Stimulated activated CD4-positive, alpha-beta T cell treated with anti-CD3 and anti-CD28 coated beads, Interleukin-1b, Interleukin-23, amount 100 ng/mL, for 48 hours (primary cell): ENCODE measurements at places on chromosomes 4 and X.

DNA sequence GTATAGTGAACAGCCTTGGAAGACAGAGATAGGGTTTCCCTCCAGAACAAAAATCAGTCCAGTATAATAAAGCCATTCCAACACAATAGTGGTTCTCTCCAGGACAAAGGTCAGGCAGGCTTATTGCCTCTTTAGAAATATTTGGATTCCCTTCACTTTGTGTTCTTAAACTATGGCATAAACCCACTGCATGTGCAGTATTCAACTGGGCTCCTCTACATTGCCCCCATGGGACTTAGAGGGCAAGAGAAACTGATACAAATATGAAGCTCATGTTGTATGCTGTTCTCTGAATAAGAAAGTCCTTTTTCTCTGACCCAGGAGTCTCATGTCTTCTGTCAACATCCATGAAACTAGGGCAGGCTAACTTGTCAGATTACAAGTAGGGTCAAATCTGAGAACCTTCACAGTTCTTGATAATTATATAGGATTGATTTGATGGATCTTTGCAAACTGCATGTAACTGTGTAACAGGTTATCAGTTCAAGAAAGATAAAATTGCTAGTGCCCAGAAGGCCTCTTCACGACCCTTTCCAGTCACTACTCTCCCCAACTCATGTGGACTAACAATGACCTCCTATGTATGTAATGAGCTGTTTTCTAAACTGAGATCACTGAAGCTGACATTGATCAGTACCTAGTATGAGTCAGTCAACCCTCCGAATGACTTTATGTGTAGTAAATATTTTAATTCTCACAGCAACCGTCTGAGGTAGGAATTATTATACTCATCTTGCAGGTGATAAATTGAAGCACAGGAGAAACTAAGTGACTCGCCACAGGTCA, 31.9 kb upstream of the FAM9C start:
- no peak for DNase-seq

GRCh38 chr4:123230061-123230460, 166.5 kb upstream of the SPRY1 start:
- DNase-seq = no peak

DNA sequence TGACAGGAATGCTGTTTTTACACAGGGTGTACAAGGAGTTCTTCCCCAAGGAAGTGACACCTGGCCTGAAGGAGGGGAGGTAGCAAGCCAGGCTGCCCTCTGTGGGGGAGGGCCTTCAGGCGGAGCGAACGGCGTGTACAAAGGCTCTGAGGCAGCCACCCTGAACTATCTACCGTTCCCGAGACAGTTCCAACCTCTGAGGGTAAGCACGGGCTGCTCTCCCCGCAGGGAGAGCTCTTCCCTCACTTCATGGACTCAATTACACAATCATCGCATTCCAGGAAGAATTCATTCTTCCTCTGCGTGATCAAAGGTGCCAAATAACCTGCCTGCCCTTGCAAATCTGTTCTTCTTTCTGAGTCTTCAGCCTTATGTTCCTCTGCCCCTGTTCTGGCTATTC, 4.8 kb downstream of the ELK1 start:
- DNase-seq = no peak

DNA sequence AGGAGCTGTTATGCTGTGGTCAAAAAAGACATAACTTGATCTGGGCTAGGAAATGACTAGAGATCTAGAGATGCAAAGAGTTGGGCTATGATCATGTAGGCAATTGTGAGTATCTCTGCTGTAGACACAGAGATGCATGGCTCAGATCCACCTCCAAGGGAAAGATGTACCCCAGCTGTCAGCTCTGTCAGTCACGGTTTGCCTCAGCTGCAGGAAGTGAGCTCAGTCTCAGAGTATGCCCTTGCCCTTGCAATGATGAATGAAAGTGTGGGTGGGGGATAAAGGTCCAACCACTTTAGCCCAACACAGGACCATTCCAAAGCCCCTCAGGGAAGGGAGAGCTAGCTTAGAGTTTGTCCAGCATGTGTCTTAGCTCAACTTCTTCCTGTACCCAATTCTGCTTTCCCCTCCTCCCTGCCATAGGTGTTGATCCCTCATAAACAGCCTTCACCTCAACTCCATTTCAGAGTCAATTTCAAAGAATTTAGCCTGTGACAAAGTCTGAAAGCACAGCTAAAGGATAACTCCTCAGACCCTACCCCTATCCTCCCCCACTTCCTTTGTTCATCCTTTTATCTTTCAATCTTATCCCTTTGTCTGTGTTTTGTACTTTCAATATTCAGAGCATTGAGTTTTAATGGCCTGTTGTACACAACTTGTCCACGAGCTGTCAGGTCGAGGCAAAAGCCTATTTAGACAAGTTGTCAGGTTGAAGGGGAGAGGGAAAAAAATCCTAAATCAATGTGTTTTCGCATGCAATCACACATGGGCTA, 90.6 kb downstream of the MID1IP1 start:
- peak; percentile 25 for DNase-seq

- DNase-seq = no peak
These were observed 37.7 kb downstream of the NSG1 start for GRCh38 chr4:4424499-4425115.

DNA sequence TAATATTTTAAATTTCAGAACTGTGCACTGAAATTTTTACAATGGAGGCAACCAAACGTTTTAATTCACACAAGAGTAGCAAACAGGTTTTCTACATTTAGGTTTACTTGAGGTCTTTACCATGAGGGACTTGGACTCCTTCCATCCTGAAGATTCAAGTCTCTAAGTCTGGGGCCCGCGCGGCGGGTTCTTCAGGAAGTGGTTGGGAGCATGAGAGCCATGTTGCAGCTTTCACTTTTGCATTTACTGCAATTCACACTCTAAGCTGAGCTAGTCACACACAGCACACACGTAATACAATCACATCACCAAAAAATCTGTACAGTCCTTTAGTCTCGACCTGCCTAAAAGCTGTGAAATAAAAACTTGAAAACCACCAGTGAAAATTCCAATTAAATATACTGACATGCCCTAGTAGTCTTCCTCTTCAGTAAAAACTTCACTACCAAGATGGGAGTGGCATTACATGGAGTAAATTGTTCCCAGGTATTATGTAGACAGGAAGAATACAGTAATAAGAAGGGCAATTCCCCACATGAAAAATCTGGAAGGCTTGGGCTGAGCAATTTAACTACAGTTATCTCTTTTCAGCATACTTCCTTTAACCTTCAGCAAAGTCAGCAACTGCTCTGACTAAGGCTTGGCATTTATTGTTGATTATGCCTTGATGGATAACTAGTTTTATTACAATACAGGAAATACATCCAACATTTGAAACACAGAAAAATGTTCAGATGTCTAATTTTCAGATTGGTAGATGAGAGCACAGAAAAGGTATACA, 571.1 kb upstream of the DIPK2B start:
- peak; percentile 55 for DNase-seq

DNA sequence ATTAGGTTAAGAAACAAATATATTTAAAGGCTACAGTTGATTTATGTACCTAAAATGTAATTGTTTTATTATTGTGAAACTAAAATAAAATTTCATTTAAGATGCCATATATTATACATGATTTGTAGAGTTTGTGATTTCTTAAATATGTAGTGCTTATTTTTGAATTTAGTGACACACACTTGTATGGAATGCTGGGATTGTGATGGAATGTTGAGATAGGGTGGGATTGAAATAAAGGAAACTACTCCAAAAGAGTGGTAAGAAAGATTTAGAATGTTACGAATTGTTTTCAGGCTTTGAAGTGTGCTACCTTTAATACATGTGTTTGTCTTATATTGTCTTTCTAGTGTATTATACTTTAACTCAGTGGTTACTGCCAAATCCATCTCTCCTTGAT, 330.3 kb upstream of the PITX2 start:
- no peak for DNase-seq

DNA sequence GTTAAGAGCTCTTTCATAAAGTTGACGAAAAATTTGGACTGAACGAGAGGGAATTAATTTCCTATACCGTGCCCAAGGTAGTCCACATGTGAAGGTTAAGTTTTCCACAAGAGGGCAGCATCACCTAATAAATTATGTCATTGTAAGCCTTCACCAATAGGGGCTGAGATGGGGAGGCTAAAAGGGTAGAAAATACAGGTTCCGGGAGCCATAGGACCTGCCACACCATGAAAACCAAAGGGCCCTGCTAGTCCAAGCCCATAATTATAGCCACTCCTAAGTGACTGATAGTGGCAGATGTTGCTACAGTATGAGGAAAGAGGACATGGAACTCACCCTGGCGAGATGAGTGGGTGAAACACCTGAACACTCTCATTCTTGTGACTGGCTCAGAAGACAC, 122.2 kb downstream of the SHROOM4 start:
- no peak for DNase-seq

GRCh38 chr4:182738283-182739047, 178.7 kb downstream of the DCTD start:
- no peak for DNase-seq

DNA sequence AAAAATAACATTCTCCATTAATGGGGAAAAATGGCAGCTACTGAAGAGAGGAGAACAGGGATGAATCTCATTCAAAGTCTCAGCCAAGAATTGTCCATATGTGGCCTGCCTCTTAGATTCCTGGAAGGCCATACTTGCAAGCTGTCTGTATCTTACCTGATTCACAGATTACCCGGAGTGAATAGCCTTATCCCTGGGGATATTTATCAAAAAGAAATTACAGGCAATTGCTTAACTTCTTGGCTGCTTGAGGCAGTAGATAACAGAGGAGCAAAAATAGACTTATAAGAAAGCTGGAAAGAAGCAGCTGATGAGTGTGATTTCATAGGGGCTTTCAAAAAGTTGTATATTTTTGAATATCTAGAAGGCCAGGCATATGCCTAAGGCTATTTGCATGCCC, 68.8 kb upstream of the PPP1R2C start:
- DNase-seq = no peak

DNA sequence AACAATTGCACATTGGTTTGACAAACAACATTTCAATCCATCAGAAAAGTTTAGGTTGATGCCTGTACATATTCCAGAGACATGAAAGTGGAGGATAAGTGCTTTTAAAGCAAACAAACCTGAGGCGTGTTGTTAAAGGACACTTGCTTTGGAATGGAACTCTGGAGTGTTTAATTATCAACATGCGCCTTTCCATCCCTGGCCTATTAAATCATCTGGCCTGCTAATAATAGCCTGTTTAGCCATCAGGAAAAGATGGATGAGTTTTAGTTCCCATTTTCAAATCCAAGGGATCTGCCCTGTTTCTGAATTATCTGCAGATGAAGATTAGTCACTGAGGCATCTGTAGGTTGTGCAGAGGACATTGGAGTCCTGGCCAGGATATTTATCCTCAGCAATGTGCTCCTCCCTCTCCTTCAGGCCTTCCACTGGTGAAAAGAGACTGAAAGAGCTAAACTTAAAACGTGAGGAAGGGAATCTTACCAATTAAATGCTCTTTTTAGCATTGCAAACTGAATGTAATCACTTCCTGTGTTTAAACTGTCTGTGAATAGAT, 388.9 kb downstream of the PPARGC1A start:
- DNase-seq = no peak

DNA sequence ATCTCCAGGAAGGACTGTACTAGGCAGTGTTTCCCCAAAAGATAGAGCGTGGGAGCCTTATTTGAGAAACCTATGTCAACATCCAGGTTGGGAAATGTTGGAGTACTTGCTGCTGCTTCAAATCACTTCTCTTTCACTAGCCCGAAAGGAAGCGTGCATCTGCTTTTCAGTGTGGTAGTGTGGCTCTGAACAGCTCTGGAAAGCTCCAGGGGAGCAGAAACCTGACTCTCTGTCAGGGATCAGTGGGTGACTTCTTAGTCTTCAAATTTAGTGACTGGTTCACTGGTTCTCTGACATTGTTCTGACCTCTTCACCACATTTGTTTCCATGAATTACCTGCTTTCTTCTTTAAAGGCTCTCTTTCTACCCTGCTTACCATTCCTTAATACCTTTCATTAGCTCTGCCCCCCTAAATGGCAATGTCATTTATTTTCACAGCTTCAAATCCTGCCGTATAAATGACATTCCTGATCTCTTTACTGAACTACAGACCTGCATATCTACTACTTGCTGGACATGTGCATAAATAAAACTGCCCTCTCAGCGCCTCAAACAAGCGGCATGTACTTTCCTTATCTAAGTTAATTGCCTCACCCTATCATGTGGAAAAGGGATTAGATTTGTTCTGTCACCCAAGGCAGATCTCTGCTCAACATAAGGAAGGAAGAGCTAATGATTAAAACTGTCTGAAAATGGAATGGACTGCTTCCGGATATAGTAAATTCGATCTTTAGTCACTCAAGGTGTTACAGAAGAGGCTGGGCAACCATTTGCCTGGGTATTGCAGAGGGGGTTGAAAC, 37.0 kb downstream of the DLG3 start:
- no peak for DNase-seq

DNA sequence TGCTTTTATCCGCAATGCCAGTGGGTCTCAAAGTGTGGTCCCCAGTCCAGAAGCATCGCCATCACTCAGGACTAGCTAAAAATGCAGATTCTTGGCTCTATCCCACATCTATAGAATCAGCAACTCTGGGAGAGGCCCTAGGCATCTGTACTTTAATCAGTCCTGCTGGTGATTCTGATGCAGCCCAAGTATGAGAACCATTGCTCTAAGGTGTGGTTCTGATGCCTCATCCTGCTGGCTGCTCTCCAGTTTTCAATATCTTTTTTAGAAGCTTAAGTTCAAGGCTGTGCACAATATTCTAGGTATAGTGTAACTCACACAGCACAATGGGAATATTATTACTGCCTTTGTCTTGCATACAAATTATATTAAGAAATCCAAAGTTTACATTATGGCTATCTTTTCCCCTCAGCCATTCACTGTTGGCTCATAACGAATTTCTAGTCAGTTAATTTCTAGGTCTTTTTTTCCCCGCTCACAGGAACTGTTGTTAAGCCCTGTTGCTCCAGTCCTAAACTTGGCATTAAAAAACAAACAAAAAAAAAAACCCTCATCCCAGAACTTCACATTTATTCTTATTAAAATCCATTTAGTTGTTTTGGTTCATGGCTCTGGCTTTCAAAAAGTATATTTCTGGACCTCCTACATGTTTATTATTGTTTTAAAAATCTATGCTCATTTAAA, 109.1 kb downstream of the PHEX start:
- no peak for DNase-seq

DNA sequence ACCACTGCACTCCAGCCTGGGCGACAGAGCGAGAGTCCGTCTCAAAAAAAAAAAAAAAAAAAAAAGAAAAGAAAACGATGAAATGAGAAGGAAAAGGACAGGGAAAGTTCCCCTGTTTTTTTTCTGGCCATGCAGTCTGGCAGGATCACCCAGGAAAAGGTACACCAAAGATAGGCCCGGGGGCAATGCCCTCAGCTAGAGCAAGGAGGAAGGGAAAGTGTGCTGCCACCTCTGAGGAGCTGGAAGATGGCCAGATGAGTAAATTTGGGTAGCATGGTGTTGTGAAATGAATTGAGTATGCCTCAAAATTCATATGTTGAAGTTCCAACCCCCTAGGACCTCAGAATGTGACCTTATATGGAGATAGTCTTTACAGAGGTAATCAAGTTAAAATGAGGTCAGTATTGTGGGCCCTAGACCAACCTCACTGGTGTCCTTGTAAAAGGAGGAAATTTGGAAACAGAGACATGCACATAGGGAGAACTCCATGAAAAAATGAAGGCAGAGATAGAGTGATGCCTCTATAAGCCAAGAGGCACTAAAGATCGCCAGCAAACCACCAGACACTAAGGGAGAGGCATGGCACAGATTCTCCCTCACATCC, 28.9 kb downstream of the MAOB start:
- no peak for DNase-seq
